Ovary (tissue), 10 donors: ENCODE measurements at places on chromosomes 1 and 21. TPM values are rescaled to one million over a fixed set of nuclear protein-coding genes. Genes with fewer than 3 reads are reported as not detected.

DNA sequence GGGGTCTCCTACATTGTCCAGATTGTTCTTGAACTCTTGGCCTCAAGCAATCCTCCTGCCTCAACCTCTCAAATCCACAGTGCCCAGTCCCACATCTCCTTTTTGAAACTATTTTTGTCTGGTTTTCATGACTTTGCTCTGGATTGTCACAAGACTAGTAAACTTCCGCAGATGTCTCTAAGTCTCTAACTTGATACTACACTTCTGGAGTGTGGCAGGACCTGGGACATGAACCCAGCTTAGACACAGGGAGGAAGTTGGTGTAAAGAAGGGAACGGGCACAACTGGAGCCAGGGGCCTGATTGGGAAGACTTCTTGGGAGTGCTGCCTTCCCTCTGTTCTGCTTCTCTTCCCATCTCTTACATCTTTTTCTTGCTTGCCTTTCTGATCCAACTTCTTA is 16.2 kb upstream of the DISC1 start:
- no peak overlapping the region for H3K4me3 ChIP-seq
- H3K27me3 ChIP-seq = no peaks in the 10 kb centered on the region
- no peaks in the 10 kb centered on the region for H3K4me1 ChIP-seq

- no peaks in the 10 kb centered on the region for H3K36me3 ChIP-seq
- H3K4me3 ChIP-seq = no peak overlapping the region
- H3K27ac ChIP-seq = no peak overlapping the region
Measured at GRCh38 chr1:21536218-21536617, 27.0 kb downstream of the ALPL start.

DNA sequence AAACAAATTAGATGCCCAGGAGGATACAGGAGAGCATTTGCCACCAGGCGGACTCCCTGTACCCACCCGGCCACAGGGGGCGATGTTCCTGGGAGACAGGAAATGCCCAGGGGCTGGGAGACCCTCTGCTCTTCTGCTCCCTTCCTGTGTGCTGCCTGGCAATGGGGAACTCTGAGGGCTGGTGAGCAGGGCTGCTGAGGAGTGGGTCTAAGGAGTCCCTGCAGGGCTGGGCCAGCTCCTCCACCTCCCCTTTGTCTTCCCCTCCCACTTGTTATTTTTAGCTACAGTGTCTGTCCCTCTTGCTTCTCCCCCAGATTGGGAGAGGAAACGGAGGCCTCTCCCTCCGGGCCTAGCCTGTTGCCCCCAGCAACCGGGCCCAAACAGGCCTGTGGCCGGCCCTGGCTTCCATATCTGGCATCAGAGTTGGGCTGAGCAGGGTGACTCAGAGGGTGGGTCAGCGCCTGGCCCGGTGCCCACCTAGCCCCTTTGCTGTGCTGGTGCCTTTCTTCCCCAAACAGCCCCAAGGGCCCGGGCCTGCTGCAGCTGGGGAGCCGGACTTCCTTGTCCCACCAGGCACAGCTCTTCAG is 11.6 kb downstream of the LMNA start:
- peak overlapping the region; percentile 99 for H3K27ac ChIP-seq
- no peaks in the 10 kb centered on the region for H3K36me3 ChIP-seq
- H3K4me1 ChIP-seq = peaks cover 55% of the 10 kb centered on the region
- DNase-seq = peak; percentile 95

- H3K27me3 ChIP-seq = no peaks in the 10 kb centered on the region
- no peaks in the 10 kb centered on the region for H3K36me3 ChIP-seq
- no peak for DNase-seq
- H3K4me3 ChIP-seq = no peak overlapping the region
Measured at GRCh38 chr1:29628190-29628589, 391.9 kb downstream of the PTPRU start.

- H3K27ac ChIP-seq = no peak overlapping the region
- DNase-seq = no peak
- H3K4me3 ChIP-seq = no peak overlapping the region
- H3K4me1 ChIP-seq = peaks cover 5% of the 10 kb centered on the region
- no peaks in the 10 kb centered on the region for H3K36me3 ChIP-seq
- no peaks in the 10 kb centered on the region for H3K27me3 ChIP-seq
Measured at GRCh38 chr1:24786191-24786590, 40.9 kb downstream of the CLIC4 start.

- no peaks in the 10 kb centered on the region for H3K27me3 ChIP-seq
- H3K27ac ChIP-seq = no peak overlapping the region
- DNase-seq = no peak
- no peak overlapping the region for H3K4me3 ChIP-seq
- no peaks in the 10 kb centered on the region for H3K4me1 ChIP-seq
- H3K36me3 ChIP-seq = no peaks in the 10 kb centered on the region
Measured at GRCh38 chr1:171468120-171468750, 17.1 kb upstream of the PRRC2C start.

The PGBD5 gene
- total RNA-seq = 1.1 TPM

The PROK1 gene
- total RNA-seq = 103 TPM
